ENCODE measurements at places on chromosomes 11 and 22.

DNA sequence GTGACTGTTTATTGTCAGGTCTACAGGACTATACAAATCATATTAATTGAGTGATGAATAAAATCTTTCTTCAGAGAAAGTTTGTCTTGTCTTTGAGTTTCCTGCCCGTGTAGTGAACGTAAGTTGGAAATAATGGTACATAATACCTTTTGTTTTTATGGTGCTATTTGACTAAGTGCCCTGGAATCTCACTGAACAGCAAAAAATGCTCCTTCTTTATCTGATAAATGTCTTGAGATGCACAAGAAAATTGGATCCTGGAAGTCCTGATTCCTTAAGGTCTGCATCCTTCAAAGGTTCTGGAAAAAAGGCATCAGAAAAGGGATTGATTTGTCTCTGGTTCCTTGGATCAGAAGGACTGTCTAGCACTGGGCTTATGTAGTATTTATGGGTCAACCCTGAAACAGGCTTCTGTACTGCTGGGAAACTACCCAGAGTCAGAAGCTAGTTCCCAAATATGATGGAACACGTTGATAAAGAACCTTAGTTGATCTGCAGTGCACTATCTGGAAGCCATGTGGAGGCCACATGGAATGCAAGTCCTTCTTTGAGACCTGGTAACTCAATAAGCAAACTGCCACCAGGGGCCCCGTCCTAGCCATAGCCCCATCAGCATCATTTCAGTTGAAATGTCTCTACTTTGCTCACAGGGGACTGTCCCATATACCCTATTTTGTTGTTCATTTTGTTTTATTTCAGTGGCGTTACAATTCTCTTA, 100.6 kb upstream of the CD44 start:
- DNase-seq: peak; percentile 37

GRCh38 chr11:29809121-29809520, 207.7 kb downstream of the KCNA4 start:
- no peak for DNase-seq

GRCh38 chr11:69726019-69726418, 22.2 kb upstream of the FGF19 start:
- DNase-seq: peak; percentile 51

- no peak for DNase-seq
Observed at GRCh38 chr22:22907551-22908494, 20.2 kb downstream of the IGLL5 start.

DNA sequence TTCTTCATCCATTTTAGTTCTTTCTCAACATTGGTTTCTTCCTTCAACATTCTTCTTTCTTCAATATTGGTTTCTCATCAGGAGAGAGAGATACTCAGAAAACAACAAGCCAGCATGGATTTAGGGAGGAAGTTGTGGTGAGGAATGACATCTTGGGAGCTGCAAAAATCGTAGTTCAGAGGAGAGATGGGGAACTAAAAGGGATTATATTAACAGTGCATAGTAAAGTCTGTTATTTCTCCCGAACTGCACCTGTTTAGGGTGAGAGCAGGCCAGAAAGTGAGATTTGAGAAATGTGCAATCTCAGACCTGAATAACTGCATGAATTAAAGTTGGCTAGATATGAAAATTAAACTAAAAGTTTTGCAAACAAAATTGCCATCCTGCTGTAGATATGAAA, 94.5 kb downstream of the CASP12 start:
- DNase-seq: no peak

- DNase-seq: peak; percentile 38
Observed at GRCh38 chr11:61075891-61076290, 26.4 kb upstream of the CD5 start.

DNA sequence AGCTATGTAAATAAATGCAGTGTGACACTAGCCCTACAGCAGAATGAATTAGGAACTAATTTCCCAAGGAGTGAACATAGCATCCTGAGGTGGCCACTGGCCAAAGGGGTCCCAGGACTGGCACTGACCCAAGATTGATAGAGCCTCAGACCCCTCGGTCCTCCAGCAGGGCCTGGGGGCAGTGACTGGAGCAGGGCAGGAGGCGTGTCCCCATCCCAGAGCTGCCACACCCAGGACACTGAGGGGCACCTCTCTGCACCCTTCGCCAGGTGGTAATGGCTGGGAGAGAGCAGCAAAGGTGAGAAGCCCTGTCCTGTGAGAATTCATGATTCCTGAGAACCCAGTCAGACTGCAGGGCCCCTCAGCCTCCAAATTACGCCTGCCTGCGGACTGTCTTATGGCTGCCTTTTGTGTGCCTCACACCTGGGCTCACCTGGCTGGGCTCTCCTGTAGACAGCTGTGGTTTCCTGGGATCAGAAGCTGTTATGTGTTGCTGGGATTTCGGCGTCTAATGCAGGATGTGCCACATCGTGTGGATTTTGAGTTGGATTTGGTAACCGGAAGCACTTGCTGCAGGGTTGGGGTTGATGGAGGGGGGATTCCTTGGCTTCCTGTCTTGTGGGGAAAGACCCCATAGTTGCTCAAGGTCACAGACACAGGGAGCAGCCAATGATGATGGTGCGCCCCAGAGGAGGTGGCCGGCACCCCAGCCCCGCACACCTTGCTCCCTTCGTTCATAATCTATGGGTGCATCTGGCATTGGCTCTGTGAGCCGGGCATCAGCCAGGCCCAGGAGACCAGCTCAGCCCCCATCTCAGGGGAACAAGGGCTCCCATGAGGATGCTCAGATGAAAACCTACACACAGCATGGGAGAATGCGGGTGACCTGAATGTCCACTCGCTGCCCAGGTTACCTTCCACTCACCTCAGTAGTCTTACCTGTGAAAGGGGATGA, 582.9 kb downstream of the BRD1 start:
- no peak for DNase-seq

- peak; percentile 47 for DNase-seq
Observed at GRCh38 chr11:17743808-17744119, 9.2 kb downstream of the KCNC1 start.

DNA sequence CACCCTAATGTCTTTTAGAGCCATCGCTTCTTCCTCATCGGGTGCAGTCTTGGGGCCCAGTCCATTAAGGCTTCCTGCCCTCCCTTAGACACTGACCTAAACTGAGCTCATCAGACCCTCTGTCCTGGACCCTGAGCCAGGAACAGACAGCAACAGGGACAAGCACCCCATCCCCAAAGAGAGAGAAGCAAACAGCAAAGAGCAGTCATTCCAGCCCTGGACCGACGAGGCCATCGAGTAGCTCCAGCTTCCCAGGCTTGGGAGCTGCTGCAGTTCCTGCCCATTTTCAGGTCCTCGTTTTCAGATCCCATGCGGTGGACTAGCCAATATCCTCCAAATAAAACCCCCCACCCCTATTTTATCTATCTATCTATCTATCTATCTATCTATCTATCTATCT, 25.8 kb upstream of the CACNG2 start:
- no peak for DNase-seq

DNA sequence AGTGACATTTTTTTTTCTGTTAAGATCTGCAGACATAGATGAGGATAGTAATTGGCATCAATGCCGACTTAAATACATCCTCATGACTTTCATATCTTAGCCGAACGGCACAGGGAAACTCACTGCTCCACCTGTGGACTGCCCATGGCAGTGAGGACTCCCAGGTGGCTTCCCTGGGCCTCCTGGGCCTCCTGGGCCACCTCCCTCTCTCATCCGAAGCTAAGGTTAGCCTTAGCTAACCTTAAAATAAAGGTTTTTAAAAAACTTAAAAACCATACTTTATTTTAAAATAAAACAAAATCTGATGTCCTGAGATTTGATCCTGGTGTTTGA, 38.1 kb upstream of the TSKU start:
- DNase-seq: no peak

- DNase-seq: no peak
Observed at GRCh38 chr11:111393096-111393495, 14.0 kb upstream of the POU2AF1 start.

- peak; percentile 31 for DNase-seq
Observed at GRCh38 chr11:113991718-113992458, 17.0 kb downstream of the HTR3A start.

GRCh38 chr11:91194546-91194945, 971.7 kb upstream of the CHORDC1 start:
- no peak for DNase-seq

DNA sequence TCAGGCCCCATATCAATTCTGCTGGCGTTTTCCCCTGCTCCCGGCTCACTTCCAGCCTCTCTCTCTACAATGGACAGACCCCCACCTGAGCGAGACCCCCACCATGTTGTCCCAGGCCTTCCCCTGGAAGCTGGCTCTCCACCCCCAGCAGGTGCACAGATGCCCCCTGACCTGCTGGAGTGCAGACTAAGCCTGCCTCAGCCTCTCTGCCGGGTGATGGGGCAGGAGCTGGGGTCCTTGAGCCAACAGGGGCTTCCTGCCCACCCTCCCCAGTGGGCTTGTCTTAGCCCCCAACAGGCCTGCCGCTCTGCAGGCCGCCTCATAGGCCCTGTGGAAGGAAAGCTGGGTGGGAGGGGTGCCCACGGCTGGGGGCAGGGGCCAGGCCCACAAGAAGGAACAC, 10.0 kb downstream of the ELFN2 start:
- DNase-seq: no peak

DNA sequence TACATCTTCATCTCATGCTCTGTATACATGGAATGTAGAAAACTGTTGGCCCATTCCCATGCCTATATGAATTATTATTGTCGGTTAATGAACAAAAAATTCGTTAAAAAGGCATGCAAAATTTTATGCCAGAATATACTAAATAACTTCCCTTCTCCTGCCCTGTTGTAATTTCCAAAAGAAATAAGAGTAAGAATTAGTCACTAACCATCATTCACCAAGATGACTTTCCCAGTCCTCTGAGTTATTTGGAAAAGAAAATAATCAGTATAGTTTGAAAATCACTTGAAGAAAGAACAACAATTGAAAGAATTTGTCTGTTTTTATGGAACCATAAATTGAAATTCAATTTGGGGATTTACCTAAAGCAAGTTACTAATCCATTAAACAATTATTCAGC, 1149.1 kb upstream of the RAG2 start:
- peak; percentile 59 for DNase-seq

DNA sequence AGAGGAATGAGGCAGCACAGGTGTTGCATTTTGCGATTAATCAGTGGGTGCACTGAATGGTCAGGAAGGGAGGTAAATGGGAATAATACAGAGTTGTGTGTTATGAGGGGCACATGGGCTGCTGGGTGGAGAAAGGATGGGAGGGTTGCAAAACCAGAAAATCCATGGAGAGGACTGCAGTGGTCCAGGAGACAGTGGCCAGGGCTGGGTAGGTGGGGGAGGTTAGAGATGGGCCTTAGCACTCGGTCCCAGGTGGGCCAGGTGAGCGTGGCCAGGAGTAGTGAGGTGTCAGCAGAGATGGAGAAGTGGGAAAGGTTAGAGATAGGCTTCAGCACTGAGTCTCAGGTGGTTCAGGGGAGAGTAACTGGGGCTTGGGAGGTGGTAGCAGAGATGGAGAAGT, 399.1 kb upstream of the LARGE1 start:
- no peak for DNase-seq

GRCh38 chr11:120061761-120062560, 76.0 kb downstream of the TRIM29 start:
- peak; percentile 60 for DNase-seq

DNA sequence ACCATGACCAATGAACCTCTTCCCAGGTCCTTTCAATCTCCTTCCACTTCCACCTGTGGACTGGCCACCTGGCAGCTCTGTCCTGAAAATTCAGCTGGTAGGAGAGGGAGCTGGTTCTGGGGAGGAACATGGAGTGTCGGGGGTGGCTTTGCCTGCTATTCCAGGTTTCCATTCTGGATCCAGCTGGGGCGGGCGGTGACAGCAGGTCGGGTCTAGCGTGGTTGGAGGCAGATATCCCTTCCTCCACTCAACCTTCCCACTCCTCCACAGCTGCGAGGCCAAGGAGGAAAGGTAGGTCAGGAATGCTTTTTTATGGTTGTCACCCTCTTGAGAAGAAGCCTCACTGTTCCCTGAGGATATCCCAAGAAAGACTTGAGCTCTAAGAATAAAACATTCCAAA, 3.3 kb downstream of the NRGN start:
- DNase-seq: no peak

GRCh38 chr11:23079382-23079813, 219.1 kb upstream of the CCDC179 start:
- DNase-seq: peak; percentile 56

DNA sequence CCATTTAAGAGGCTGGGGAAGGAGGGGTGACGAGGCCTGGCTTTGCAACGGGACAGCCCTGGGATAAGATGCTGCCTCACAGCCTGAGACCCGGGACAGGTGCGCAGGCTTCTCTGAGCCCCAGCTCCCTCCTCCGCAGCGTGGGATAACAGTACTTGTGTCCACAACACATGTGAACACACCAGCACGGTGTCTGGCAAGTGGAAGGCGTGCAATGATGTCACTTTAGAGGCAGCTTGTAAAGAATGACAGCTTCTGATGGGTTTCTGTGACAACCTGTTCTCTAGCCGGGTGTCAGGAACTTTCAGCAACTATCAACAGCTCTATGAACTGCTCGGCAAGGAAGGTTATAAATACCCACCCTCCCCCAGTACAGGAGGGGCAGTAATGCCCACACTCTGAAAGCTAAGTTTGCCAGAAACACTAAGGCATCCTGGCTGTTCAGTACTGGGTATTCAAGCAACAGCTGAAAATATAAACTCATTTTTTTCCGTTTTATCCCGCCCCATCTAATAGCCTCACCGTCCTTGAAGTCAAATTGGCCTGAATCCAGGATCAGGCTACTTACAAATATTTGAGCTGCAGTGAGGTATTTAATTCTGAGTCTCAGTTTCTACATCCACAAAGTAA, 59.7 kb downstream of the MYH9 start:
- DNase-seq: peak; percentile 67

GRCh38 chr11:17598700-17599459, 51.8 kb downstream of the OTOG start:
- peak; percentile 61 for DNase-seq

GRCh38 chr11:109229682-109230081, 192.3 kb upstream of the C11orf87 start:
- DNase-seq: peak; percentile 22

GRCh38 chr11:8242499-8243280, 21.0 kb downstream of the LMO1 start:
- DNase-seq: no peak

DNA sequence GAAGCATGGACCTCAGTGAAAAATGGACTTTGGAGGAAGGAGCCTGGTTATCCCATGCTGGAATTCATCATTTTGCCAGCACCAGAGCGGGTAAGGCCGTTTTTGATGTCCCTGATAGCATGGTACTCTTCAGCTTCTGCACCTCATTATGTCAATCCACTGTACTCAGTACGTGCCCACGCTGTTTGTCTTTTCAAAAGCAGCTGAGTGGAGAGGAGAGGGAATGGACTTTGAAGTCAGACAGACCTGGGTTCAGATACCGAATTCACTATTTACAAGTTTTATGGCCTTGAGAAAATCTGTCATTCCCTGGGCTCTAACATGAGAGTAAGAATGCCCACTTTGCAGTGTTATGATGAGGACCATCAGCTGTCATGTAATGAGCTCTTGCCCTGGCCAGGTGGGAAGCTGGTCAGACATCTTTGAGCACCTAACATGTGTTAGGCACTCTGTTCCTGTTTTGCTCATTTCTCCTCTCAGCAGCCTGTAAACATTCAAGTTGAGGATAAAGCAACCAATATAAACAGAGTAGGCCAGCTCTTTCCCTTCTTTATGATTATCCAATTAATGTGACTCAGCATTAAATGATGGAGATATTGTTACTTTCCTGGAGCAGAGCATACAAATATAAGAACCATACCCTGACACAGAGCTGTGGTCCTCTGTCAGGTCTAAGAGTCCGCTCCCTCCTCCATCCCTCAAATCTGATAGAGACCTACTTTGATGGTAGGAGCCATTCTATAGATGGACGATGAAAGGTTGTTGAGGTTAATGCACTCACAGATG, 39.0 kb upstream of the AMOTL1 start:
- no peak for DNase-seq

- DNase-seq: no peak
Observed at GRCh38 chr11:3983101-3983500, 111.5 kb upstream of the RRM1 start.
